ENCODE measurements at places on chromosomes 12 and 14.

DNA sequence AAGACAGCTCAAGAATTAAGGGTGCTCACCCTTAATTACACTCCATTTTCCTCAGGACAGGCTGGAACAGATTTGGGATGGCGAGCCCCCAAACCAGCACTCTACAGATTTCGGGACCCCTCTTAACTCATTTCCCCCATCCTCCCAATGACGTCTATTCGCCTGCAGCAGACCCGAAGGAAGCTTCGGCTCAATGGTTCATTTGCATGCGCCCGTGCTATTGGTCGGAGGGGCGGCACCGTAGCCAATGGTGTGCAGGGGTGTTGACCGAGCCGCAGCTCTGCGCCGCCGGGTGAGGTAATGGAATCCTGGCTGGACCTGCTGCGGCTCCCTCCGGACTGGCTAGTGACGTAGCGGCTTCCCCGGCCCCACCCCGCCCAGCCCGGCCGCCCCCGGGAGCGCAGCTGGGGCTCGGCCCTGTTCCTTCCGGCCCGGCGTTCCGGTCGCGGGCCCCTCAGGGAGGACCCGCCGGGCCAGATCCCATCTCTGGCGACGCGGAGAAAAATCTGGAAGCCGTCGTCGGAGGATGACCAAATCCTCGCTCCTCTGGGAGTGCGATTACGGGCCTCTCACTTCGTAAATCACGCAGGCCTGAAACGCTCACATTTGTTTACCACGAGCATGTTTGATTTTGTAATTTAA, 18.3 kb upstream of the NR4A1 start:
- DNase-seq: peak; percentile 83

- no peak for DNase-seq
These were observed 81.1 kb downstream of the ESR2 start for GRCh38 chr14:64213086-64213485.

DNA sequence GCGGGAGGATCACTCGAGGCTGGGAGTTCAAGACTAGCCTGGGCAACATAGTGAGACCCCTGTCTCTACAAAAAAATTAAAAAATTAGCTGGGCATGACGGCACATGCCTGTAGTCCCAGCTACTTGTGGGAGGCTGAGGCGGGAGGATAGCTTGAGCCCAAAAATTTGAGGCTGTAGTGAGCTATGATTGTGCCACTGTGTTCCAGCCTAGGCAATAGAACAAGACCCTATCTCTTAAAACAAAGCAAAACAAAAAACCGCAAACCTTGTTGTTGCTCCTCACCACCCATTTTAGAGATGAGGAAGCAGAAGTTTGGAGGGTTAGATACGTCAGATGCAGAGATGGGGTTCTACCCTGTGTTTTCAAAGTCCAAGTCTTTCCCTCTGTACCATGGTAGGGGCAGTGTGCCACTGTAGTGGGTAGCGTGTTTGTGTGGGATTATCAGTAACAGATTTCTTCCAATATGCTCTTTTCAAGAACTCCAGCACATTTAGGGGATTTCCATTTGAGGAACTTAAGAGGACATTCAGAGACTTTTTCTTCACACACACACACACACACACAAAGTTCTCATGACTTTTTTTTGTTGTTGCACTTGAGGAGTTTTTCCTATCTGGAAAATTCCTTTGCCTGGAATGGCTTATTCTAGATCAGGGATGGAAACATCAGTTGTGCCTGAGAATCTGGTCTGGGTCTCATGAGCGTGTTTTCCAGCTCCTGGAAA, 186.5 kb downstream of the CHST11 start:
- DNase-seq: no peak

DNA sequence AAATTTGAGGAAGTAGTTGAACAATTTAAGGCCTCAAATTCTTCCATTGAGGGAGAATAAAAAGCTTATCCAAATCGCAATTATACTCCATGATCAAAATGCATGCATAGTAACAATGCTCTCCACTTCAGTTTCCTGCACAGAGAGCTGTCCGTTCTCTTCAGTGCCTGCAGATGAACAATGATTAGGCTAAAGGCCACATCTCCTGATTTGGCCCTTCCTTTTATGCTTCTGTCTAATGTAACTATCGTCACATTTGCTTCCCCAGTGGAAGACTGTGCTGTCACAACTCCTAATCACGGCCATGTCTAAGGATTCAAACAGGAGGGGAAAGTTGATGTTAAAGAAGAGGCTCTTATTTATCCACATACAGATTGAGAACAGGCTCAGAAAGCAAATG, 113.6 kb upstream of the NPAS3 start:
- DNase-seq: no peak

DNA sequence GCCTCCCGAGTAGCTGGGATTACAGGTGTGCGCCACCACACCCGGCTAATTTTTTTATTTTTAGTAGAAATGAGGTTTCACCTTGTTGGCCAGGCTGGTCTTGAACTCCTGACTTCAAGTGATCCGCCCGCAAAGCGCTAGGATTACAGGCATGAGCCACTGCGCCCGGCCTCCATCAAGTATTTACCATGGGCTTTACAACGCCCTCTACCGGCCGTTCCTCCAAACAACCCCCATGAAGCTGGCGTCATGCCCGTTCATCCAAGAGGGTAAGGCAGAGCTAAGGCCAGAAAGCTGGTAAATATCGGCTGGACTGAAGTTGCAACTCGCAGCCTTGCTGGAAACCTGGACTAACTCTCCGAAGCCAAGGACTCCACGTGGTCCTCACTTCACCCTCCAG, 41.6 kb downstream of the RNF34 start:
- DNase-seq: no peak

DNA sequence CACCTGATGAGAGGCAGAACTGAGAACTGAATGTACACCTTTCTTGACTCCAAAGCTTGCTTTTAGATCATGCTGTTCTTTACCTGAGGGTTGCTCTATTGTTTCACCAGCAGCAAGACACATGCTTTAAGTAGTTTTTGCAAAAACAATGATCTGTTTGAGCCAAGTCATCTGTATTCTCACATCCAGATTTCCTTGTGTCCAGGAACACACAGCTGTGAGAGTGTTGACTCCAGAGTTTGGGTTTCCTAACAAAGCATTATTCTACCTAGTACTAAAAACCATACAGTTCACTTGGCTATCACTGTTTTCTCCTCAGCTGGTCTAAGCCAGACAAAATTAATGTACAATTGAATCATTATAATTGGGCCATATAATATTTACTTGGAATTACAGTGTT, 120.4 kb downstream of the STAB2 start:
- no peak for DNase-seq
